ENCODE measurements at places on chromosomes 4 and X.

DNA sequence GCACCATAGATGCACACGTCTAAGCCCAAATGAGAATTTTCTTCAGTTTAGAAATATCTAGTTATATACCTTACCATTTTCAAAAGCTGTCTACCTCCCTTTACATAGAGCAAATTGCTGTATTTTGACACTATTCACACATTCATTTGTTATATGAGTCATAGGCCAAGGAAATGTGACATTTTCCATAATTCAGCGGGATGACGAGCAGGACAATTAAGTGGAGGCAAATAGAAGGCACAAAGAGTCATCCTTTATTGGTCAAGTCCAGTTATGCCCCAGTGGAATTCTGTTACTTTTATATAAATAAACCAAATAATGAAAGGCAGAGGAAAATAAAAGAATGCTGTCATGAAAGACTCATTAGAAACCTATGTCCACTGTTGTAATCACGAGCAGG lies 27.9 kb downstream of the FGF13 start:
- DNase-seq, result no peak

DNA sequence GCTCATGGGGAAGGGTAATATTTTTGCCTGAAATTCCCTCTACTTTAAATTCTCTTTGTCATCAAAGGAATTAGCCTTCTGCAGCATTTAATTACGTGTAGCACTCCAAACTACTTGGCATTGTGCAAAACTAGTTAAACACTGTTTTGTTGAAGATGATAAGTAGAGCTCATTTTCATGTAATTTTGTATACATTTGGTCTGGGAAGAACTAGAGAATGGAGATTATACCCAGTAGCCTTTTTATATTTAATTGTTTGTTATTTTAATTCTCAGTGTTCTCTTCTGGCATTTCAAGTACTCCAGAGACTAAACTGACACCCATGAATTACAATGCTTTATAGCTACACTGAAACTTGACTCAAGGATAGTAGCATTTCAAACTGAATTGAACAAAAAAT lies 211.5 kb upstream of the SMIM31 start:
- DNase-seq, result no peak

DNA sequence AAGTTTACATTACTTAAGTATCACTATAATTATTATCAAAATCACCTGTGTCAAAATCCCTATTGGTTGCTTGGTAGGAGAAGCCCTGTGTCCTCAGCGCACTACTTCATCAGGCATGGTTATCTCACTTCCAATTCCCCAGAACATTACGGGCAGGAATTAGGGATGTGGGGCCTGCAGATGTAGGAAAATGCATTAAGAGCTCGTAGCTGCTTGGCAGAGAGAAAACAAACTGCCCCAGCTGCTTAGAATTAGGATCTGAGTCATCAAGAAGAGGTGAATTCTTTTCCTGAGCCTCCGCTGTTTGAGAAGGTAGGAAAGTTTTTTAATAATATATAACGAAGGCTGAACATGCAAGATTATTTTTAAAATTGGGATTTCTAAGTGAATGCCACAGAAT lies 31.1 kb upstream of the CLNK start:
- DNase-seq, result no peak

DNA sequence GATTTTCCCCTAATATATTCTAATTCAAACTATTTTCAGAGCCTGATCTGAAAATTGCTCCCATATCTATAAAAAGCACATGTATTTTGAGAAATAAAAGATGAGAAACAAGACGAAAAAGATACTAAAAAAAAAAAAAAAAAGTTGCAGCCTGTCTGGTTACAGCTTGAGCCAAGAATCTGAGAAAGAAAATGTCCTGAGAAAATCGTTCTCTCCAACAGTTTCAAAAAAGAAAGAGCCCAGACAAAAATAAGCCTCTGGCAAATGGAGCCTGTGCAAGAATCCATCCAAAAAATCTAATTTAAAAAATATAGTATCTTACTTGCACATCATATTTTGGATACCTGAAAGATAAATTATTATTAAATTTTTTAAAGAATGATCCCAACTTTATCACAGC lies 163.0 kb upstream of the TBL1X start:
- DNase-seq, result no peak

- no peak for DNase-seq
Measured at GRCh38 chr4:105714071-105714521, 5.5 kb downstream of the GSTCD start.

GRCh38 chrX:33379839-33380238 lies 168.5 kb upstream of the DMD start:
- DNase-seq, result no peak

DNA sequence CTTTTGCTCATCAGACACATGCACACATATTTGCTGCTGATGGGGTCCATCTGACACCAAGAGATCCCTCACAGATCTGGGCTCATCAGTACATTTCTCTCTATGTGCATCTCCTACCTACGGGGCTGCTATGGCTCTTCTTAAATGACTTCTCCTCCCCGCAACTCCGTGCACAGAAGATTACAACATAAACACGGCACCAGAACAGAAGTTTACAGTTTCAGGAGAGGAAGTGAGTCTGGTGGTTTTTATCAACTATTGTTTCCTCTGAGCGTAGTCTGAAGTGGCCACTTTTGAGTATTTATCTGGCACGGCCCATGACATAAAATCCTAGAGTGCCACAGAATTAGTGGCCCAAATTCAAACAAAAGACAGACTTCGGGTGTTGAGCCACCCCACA lies 263.8 kb downstream of the PRDM5 start:
- DNase-seq, result no peak

DNA sequence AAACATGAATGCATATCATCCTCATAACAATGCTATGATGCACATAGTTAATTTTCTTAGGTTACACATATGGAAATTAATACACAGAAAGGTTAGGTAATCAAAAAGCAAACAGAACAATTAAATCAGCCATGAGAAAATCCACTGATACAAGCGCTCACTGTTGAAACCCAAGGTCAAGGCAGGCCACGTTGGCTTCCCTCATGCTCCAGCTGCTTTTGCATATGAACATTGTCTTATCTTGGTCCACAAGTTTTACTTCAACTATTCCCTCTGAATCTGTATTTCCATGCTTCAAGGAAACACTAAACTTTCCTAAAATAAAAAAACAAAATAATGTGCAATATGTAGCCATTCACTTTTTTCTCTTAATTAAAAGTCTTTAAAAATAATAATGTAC lies 34.5 kb upstream of the PLA2G12A start:
- no peak for DNase-seq

- DNase-seq, result no peak
Measured at GRCh38 chr4:120202222-120202621, 135.6 kb upstream of the MAD2L1 start.

DNA sequence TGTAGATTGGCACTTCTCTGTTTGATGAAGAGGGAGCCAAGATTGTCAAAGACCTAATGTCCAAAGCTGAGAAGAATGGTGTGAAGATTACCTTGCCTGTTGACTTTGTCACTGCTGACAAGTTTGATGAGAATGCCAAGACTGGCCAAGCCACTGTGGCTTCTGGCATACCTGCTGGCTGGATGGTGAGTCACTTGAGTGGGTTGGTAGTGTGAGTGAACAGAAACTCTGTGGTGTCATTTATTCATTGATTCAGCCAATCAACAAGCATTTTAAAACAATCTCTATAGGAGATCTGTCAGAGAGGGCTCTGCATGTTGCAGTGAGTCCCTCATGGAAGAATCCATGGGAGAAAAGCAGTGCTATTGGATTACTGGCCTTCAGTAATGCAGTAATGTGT lies 16.3 kb downstream of the TAF9B start:
- DNase-seq, result no peak

GRCh38 chr4:145936997-145937901 lies 1.4 kb downstream of the ZNF827 start:
- peak; percentile 9 for DNase-seq

DNA sequence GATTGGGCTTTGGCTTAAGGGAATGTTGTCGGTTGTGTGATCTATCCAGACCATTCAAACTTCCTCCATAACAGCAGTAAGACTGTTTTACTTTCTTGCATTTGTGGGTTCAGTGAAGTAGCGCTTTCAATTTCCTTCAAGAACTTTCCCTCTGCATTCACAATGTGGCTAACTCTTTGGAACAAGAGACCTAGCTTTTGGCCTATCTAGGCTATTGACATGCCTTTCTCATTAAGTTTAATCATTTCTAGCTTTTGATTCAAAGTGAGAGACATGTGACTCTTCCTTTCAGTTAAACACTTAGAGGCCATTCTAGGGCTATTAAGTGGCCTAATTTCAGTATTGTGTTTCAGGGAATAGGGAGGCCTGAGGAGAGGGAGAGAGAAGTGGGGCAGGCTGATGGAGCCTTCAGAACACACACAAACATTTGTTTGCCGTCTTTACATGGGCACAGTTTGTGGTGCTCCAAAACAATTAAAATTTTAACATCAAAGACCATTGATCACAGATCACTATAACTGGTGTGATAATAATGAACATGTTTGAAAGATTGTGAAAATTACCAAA lies 34.1 kb downstream of the ADH5 start:
- DNase-seq, result no peak

DNA sequence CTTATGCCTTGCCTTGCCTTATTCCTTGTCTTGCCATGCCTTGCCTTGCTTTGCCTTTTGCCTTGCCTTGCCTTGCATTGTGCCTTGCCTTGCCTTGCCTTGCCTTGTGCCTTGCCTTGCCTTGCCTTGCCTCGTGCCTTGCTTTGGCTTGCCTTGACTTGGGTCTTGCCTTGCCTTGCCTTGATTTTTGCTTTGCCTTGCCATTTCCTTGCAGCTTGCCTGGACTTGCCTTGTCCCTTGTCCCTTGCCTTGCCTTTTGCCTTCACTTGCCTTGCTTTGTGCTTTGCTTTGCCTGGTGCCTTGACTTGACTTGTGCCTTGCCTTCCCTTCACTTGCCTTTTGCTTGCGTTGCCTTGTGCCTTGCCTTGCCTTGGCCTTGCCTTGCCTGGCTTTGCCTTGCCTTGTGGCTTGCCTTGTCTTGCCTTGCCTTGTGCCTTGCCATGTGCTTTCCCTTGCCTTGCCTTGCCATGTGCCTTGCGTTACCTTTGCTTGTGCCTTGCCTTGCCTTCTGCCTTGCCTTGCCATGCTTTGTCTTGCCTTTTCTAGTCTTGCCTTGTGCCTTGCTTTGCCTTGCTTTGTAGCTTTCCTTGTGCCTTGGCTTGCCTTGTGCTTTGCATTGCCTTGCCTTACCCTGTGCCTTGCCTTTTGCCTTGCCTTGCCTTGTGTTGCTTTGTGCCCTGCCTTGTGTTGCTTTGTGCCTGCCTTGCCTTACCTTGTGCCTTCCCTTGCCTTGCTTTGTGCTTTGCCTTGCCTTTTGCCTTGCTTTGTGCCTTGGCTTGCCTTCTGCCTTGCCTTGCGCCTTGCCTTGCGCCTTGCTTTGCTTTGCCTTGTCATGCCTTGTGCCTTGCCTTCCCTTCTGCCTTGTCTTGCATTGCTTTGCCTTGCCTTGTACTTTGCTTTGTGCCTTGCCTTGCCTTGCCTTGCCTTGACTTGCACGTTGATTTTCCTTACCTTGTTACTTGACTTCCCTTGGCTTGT lies 92.8 kb downstream of the TAB3 start:
- DNase-seq, result no peak

DNA sequence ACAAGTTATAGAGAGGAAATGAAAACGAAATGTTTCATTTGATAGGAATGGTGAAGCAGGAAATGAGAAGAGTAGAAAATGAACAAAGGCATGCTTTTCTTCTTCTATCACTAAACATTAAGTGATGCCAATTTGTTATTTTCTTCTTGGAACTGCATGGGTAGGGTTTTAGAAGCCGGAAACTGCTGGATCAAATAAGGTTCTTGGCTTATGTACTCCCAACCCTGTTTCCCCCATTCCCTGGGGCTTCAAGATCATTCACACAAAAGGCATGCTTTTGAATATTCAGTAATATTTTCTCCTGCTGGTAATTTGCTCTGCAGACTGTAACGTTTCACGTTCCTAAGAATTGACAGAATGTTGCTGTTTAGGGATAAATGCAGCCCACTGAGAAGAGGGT lies 224.1 kb downstream of the NLGN4X start:
- no peak for DNase-seq

DNA sequence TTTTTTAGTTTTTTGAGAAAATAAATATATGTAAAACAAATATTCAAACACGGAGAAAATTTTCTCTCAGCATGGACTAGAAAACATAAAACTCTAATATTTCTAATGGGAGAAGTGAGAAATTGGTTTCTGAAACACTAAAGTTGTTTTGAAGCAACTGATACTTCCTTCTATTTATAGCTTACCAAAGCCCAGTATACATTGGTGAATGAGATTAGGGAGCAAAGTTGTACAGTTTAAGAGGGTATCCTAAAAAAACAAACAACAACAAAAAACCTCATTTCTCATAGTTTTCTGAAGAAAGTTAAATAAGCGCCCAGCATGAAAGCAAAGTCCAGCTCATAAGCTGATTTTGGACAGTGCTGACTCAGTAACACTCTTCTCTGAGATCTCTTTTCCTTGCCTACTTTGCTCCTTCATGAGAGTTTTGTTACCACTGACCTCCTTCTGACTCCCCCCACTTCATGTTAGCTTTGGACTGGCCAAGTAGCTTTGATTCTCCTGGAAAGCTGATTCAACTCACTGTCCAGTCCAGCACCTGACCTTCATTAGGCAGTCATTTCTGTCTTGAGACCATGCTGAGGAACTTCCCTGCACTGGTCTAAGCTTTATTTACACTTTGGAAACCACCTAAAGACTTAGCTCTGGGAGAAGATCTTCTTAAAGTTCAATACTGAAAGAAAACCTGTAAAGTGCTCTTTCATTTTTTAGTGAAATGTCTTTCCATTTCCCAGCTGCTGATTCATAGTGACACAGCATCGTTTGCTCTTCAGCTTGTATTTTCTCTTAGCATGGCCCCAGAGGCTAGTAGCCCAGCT lies 21.8 kb upstream of the P2RY10 start:
- no peak for DNase-seq

DNA sequence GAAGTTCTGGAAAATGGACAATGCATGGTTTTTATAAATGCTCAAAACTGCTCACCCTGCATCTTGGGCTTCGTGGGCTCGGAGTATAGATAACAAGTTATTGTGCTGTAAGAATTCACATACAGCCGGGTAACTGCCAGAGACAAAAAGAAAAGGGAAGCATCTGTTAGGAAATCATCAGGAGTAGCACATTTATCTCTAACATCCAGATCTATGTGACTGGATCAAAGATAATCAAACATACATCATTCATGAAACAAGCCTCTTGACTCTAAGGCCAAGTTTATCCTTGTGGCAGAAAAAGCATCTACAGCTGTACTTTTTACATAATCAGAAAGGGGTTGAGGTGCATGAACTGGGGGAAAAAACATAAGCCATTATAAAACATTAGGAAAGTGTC lies 264.2 kb downstream of the PPP3CA start:
- DNase-seq, result no peak

GRCh38 chr4:142264961-142265360 lies 581.1 kb downstream of the INPP4B start:
- no peak for DNase-seq

- DNase-seq, result no peak
Measured at GRCh38 chr4:126592088-126592487, 1040.7 kb upstream of the INTU start.

GRCh38 chr4:140027101-140027500 lies 126.9 kb downstream of the MAML3 start:
- DNase-seq, result no peak

DNA sequence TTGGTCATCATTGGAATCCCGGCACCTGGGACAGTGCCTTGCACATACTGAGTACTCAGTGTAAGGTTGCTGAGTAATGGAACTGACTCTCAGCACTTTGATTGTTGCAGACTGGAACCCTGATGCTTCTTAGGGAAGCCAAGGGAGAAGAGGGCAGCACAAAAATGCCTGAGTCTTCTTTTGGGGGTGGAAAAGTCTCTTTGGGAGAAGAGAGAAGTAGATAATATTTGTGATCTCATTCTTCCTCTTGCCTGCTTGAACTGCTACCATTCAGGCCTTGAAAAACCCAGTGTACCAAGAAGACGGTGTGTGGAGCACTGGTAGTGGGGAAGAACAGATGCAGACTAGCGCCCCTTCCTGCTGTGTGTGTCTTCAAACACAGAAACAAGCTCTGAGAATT lies 12.3 kb downstream of the SFRP2 start:
- no peak for DNase-seq

All from stimulated activated CD8-positive, alpha-beta memory T cell treated with anti-CD3 and anti-CD28 coated beads, Interleukin-4, amount 100 ng/mL, for 1 hour (primary cell).